ENCODE measurements at places on chromosomes 1 and 21.

- peak; percentile 67 for DNase-seq
These were observed 1.6 kb downstream of the SOX13 start for GRCh38 chr1:204074274-204075138.

- no peak for DNase-seq
These were observed 92.5 kb upstream of the RGS4 start for GRCh38 chr1:162976628-162977027.

- no peak for DNase-seq
These were observed 32.5 kb upstream of the SLC44A5 start for GRCh38 chr1:75643460-75643859.

- no peak for DNase-seq
These were observed 21.3 kb downstream of the ATPAF1 start for GRCh38 chr1:46646844-46647243.

- no peak for DNase-seq
These were observed 112.7 kb downstream of the CLIC6 start for GRCh38 chr21:34781526-34781925.

DNA sequence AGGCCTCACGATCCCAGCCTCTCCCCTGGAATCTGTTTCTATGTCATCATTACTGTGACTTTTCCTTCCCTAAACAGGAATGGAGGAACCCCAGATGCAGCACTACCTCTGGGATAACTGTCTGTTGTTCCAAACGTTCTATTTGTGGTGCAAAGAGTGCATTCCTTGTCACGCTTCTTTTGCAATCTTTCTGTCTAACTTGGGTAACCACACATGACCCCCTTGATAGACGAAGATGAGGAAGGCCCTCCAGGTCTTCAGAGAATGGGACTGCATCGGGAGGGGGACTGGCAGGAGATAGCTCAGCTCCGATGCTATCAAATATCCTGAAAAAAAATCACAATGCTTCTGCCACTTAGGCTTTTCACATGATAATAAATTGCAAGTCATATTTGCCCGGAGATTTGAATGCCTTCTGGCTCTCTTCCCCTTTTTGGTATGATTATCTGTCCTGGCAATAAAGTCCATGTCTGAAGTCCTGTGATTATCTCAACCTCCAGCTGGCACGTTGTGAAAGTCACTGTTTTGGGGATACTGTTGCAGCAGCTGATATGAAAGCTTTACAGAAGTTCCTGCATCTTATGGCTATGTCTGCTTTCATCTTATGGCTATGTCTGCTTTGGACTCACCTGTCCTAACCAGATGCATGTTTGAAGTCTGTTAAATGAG, 148.7 kb upstream of the LMO4 start:
- DNase-seq: no peak

DNA sequence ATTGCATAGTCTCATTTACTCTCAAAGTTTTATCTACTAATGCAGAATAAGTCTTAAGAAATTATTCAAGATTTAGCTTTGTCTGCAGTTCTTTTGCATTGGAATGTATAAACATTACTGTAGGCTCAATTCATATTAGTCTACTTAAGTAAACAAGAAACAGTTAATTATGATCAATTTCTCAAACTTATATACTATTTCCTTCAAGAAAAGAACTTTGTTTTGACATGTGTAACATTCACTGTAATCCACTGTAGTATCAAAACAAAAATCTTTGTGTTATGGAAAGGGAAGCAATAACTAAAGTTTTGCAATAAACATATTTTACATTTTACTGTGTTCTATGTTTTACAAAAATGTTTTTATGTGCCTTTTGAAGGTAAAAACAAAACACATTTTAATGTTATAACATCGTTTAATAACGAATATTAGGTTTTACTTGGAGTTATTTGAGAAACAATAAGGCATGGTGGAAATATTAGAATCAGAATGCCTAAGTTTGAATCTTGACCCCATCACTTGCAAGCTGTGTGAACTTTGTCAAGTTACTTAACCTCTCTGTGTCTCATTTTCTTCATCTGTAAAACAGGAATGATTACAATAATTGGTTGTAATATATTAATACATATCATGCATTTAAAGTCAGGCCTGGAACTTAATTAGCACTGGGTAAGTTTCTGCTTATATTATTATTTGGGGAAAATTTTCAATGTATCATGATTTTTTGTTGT, 77.0 kb upstream of the DPH5 start:
- DNase-seq: no peak

GRCh38 chr1:151312411-151312810, 14.8 kb downstream of the PI4KB start:
- no peak for DNase-seq
